Mucosa of gallbladder (tissue), 1 donor: ENCODE measurements at places on chromosomes 2 and 18. TPM values are rescaled to one million over a fixed set of nuclear protein-coding genes. Genes with fewer than 3 reads are reported as not detected.

RAB6C gene
- 0.23 TPM for total RNA-seq

CNTNAP5 gene
- total RNA-seq: 31.7 TPM

DNA sequence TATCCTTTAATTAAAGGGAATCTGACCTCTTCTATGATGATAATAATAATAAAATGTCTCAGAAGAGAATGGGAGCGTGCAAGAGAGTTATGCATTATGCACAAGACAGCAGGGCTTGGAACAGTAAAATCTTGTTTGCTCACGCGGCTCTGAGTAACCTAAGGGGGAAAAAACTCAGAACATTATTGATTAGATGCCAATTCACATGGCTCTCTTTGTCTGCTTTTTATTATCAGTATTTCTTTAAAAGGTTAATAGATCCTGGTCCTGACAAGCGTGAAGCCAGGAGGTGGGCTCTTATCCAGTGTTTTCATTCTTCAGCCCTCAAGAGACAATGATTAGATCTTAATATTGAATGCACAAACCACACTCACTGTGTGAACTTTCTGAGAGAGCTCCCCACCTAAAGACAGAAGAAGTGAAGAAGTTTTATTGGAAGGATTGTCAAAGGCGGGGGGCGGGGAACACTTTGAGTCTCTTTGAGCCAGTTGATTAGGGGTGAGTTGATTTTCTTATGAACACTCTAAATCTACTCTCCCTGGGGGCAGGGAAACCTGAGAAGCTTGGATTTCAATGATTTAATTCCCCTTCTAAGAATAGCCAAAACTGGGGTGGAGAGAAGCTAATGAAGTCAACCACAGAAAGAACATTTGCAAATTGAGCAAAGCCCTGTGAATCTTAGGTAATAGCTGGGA is 127.5 kb upstream of the CTAGE1 start:
- no peak for DNase-seq

LIMS4 gene
- 2.8 TPM for total RNA-seq

GRCh38 chr2:138711812-138712211 is 68.4 kb downstream of the NXPH2 start:
- no peak for DNase-seq

DNA sequence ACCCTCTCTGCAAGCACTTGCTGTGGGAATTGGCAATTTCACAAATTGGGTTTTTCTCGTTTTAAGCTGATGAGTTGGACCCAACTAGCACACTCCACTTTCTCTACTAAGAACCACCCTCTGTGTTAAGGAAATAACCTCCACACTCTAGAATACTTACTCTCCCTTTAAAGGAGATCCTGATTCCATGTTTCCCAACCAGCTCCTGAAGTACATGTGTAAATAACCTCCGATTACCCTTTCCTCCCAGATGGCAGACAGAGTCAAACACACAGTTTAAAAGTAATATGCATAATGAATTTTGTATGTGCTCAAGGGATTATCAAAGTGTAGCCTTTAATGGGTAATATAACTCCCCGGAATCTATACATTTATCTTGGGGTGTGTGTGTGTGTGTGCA is 171.3 kb upstream of the OSR1 start:
- no peak for DNase-seq

GRCh38 chr18:21820033-21820810 is 79.6 kb downstream of the MIB1 start:
- DNase-seq: no peak

ADAM23 gene
- 2.4 TPM for total RNA-seq

DNA sequence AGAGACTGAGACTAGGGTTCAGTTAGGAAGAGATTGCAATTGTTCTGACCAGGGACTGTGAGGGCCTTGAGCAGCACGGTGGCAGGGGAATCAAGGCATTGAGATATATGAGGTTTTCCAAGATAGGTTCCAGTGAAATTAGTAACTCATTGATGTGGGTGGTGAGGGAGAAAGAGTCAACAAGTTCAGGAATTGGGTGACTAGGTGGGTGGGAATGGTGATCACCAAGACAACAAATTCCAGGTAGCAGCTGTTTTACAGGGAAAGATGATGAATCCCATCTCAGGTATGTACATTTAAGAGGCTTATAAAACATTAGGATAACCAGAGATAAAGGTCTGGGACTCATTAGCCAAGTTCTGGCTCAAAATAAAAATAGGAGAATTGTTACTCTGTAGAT is 251.5 kb upstream of the MGAT5 start:
- no peak for DNase-seq

MOCOS gene
- total RNA-seq: 7.5 TPM

DNA sequence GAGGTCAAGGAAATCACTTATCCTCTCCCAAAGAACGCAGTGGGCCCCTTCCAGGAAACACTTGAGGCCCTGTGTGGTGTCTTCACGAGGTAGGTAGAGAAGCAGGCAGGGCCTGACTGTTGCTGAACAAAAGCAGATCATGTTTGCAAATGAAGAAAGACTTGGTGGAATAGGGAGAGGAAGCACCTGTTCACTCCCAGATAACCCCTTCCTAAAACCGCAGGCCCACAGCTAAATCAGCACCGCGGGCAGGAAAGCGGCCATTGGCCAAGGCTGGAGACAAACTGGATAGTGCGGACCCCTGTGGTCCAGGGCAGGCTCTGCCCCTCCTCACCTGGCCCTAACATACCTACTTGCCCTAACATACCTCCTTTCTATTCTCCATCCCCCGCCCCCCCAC is 64.9 kb upstream of the KLHL29 start:
- no peak for DNase-seq

SDC1 gene
- total RNA-seq: 1,059 TPM

NEU4 gene
- total RNA-seq: 34.8 TPM

DNA sequence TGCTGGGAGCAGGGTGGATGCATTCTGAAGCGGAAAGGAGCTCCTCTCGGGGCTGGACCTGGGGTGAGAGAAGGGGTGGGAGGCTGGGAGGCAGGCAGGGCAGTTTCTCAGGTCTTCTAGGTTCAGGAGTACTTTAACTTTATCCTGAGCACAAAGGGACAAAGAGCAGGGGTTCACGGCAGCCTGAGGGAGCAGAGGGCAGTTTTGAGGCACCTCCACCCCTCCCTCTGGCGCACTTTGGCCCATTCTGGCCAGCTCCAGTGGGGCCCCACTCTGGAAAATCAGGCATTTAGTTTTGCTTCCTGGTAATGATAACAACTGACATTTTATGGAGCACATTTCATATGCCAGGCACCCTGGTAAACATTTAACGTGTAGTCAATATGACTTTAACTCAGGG is 14.3 kb downstream of the B3GNT7 start:
- peak; percentile 83 for DNase-seq

DNA sequence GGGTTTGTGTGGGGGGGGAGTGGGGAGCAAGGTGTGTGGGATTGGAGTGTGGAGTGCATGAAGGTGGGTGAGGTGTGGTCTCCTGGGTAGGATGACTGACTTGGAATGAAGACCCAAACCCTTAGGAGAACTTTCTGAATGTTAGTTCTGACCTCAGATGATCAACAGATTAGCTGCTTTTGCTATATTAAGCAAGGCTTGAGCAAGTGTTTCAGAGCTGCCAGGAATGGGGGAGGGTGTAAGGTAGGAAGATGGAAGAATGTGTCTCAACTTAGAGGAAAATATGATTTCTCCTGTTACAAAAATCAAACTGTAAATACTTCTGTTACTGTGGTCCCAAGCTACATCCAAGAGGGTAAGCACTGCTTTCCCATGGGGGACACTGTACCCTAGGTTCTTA is 273.6 kb downstream of the TGIF1 start:
- DNase-seq: no peak

TTC21B gene
- 17.4 TPM for total RNA-seq

MOGAT1 gene
- 102 TPM for total RNA-seq

DNA sequence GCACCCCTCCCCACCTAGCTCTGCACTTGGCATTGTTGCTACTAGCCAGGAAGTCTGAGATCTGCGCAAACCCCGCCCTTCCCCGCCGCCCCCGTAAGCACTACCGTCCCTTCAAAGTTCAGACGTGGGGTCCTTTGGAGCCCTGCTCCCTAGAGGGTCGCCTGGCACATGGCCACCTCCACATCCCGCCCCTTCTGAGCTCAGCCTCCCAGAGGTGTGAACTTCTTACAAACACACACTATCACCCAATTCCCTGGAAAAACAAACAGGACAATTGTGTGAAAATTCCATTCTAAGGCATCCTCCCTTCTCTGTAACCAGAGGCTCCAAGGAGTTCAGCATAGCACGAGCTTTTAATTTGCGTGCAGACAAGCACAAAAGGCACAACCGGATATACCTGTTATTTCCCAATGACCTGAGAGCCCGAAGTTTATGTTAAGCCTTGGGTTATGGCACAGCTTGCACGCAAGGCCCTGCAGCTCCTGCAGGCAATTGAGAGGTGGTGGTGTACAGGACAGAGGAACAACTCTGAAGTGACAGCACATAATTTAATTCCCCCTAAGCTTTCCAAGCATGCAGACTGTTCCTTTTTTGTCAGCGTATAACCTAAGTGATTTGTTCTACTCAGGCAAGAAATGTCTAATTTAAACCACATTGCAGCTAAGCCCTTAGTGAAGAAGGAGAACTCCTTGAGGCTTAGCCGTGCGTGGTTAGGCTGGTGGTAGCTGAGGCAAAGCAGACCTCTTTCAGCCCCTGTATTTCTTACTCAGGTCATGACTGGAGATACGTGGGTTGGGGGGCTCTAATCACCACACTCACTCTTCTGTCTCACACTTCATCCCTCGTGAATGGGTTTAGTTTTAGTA is 20.3 kb upstream of the CYP1B1 start:
- DNase-seq: no peak

DNA sequence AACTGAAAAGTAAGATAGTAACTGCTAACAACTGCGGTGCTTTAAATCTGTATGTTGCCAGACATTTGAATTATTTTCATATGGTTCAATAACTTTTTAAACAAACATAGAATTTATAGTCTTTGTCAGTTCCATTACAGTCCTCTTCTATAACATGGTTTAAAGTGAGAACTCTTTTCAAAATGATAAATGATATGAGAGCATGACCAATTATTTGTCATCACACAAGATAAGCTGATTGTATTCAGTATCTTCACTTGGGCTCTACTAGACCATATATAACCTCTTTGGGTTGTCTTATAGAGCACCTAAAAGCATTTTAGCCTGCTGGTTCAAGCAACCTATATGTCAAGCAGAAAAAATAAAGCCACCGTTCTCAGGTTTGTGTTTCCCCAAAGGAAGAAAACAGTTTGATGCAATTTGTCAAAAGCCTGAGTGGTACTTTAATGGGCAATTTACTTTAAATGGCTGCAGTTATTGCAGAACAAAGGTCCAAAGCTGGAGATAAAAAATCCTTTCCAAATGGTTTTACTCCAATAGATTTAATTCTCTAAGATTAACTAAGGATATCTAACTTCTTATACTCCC is 298.4 kb downstream of the FSIP2 start:
- no peak for DNase-seq

- no peak for DNase-seq
Measured at GRCh38 chr2:96547203-96547641, 10.7 kb downstream of the ARID5A start.

B3GNT7 gene
- 281 TPM for total RNA-seq

- no peak for DNase-seq
Measured at GRCh38 chr18:2424420-2424819, 146.9 kb downstream of the METTL4 start.

- peak; percentile 34 for DNase-seq
Measured at GRCh38 chr2:121810959-121811853, 55.8 kb downstream of the TSN start.

GRCh38 chr2:165743442-165743841 is 50.6 kb downstream of the GALNT3 start:
- DNase-seq: no peak

PRSS56 gene
- not detected for total RNA-seq

DNA sequence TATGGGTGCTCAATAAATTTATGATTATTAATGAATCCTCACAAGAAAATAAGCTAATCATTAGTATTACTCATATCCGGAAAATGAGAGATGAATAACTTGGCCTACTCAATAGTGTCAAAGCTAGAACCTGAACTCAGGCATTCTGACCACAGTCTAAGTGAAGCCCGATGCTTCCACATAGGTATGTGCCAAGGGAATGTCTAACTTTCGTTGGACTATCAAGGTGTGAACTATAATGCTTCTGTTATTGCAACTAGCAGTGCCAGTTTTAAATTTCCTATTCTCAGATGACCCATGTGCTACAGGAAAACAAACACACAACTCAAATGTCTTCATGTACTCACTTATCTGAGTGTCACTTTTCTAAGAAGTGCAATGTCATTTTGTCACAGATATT is 1.8 kb downstream of the BARD1 start:
- no peak for DNase-seq

- peak; percentile 55 for DNase-seq
Measured at GRCh38 chr18:76459687-76460350, 35.2 kb downstream of the ZNF516 start.

LYPD6 gene
- 30.1 TPM for total RNA-seq

PFN4 gene
- total RNA-seq: 0.35 TPM

DNA sequence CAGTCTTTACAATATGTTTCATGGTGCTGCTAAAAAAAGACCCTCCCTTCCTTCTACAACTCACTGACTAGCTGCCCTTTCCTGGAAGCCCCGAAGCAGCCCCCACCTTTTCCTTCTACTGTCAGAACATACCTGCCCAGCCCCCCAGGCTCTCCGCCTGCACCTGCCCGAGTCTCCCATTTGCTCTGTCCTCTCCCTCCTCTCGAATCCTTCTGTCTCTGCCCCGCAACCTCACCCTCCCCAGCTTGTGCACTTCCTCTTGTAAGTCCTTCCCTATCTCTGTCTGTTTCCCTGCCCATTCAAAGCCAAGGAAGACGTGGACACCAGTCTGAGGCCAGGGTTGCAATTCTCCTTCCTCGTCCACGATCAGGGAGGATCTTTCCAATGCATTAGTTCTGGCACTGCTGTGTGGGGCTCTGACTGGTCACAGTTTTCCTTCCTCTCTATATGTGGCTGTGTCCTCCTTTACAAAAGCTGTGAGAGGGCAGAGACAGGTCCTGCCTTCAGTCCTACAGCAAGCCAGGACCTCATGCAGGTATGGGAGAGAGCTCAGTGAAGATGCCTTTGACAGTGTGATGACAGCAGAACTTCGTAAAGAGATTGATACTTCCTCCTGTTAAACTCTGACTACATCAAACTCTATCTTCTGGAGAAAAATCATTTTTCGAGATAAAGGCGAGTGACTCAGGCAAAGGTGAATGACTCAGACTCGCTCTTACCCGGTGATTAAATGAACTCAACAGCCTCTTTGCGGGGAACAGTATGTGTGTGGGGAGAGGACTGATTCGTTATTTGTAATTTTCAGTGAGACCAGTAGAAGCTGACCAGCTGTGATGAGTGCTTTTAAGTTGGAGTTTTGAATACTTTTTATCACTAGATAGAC is 14.2 kb downstream of the TNFRSF11A start:
- no peak for DNase-seq

FBXO48 gene
- 1.7 TPM for total RNA-seq

DNA sequence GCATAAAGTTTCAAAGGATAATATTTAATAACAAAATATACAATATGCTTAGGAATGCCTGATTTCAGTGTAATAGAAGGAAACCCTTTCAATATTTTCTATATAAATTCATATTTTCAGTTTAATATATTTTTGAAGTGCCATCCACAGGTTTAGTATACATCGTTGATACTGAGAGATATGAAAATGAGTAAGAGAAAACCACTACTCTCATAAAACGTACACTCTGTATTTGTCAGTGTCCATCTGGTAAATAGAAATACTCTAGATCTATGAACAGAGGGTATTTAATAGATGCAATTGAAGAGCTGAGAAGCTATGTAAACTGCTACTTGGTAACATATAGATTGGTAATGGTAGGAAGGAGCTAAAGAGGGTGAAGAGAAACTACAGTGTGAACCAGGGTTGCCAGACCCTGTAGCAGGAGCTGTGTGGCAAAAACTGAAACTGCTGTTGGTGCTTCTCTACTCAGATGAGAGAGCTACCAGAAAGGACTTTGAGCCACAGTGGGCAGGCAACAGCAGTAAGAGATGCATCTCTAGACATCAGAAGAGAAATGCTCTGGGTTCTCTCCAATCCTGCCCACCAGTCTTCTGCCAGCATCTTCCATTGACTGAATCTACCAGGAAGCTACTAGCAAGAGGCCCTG is 187.4 kb downstream of the CCDC102B start:
- DNase-seq: no peak

SERPINB11 gene
- not detected for total RNA-seq
